ENCODE measurements at places on chromosomes 4 and X.
A peak's percentile ranks its signal among the peaks of the same experiment; 100 is the strongest.

DNA sequence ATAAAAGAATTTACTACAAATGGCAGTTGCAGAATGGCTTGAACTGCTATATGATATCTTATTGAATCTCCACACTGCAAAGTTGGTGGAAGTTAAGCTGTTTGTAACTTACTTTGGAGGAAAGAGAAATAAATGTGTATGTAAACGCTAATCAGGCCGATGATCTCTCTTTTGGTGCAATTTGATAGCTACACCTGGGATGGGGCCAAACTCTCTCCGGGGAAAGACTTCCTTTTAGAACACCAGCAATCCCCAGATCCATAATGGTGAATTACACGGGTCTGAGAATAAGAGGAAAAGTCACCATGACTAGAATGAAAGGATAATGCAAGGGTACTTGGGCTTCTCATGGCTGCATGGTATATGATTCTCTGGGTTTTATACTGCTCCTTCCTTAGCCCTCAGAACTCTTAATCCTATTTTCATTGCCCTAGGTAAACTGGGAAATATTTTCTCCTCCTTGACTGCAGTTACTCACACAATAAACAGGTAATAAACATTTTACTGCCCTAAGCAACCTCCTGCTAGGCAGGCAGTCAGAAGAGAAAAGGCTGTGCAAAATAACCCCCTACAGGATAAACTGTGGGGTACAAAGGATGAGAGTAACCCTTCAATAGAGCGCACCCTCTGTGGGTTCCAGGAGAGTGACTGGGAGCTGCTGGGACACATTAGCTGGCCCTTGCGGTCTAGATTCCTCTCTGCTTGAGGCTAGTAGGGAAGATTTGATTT, 109.3 kb downstream of the MGST2 start:
- DNase-seq, result no peak

DNA sequence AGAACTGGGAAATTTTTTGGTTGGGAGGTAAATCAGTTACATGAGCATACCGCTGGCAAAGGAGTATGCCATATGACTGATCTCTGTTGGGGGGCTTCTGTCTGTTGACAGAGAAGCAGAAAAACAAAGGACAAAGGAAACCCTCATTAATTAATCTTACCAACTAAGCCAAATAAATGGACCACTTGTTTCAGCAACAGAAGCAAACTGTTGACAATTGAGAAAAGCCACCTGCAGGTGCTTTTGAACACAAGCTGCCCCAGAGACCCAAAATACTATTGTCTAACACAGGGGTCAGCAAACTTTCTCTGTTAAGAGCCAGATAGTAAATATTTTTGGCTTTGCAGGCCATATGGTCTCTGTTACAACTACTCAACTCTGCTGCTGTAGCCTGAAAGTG, 7.0 kb upstream of the FRYL start:
- no peak for DNase-seq

- no peak for DNase-seq
Observed at GRCh38 chr4:4502694-4503311, 39.0 kb downstream of the STX18 start.

GRCh38 chrX:78957768-78958130, 12.6 kb downstream of the P2RY10 start:
- DNase-seq, result no peak

DNA sequence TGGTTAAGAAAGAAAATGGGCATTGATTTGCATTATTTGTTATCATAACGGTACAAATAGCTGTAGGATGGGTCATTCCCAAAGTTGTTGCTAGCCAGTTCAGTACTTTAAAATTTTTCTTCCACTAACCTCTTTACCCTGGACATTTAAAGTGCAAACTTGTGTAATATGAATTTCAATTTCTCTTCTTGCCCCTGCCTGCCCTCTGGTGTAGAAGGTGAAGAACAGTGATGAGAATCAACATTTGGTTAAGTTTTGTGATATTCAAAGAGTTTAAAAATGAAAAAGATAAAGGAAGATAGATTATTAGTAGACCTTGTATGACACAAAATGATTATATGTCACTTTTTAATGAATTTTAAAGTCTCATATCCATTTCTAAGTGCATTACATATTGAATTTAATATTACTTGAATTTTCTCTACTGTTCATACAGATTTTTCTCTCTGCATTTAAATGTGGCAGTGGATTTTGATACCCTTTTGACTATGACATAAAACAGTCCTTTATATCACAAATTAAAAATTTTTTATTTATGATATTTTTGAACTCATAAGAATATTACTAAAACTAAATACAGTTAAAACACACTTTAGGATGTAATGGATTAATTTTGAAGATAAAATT, 337.7 kb downstream of the BMPR1B start:
- no peak for DNase-seq

- DNase-seq, result no peak
Observed at GRCh38 chr4:27574743-27575142, 714.1 kb downstream of the STIM2 start.

- no peak for DNase-seq
Observed at GRCh38 chrX:64389489-64389888, 5.8 kb downstream of the MTMR8 start.

GRCh38 chr4:88002786-88003185, 4.6 kb upstream of the PKD2 start:
- DNase-seq, result no peak

DNA sequence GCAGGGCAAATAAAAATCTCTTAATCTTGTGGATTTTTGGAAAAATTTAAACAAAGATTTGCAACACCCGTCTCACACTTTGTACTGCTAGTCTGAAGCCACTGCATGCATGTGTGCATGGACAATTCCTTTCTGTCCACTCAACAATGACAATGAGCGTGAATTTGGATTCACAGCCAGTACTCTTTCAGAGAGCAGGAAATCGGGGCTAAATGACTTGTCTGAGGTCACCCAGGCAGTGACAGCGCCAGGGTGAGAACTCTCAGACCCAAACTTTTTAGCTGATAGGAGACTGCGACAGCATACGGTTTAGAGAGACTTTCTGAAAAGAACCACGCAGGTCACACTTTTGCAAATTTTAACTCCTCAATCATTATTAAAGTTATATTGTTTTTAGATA, 90.9 kb downstream of the ZNF827 start:
- no peak for DNase-seq

DNA sequence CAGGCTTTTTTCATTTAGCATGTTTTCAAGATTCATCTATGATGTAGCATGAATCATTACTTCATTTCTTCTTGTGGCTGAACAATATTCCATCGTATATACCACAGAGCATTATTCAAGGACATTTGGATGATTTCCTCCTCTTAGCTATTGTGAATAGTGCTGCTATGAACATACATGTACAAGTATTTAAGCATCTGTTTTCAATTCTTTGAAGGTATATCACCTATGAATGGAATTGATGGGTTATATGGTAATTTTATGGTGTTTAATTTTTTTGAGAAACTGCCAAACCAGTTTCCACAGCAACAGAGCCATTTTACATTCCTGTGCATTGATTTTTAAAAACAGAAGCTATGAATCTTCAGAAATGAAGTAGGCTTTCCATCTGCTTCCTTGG, 36.1 kb upstream of the WDR19 start:
- DNase-seq, result no peak

DNA sequence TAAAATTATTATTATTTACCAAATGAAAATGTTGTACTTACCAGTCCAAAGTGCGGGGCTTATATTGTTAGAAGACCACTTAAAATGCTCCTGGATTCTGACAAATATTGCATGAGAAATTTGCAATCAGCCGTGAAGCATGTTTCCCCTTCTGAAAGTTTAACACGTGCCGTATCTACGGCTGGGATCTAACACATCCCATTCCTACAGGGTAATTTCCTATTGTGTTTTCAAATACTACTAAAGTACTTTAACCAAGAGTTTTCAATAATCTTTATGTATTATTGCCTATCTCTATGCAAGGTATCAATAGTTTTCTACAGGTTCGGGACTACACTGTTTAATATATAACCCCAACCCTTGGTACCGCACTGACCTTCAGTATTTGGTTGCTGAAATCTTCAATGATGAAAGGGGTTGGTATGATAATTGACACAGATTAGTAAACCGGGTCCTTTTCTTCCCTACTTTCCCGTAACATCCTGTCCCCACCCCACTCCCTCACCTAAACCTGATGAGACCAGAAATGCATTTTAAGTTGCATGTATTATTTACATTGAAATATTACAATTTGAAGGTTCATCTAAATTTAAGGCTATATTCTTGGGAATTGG, 795 bp upstream of the BRWD3 start:
- no peak for DNase-seq

DNA sequence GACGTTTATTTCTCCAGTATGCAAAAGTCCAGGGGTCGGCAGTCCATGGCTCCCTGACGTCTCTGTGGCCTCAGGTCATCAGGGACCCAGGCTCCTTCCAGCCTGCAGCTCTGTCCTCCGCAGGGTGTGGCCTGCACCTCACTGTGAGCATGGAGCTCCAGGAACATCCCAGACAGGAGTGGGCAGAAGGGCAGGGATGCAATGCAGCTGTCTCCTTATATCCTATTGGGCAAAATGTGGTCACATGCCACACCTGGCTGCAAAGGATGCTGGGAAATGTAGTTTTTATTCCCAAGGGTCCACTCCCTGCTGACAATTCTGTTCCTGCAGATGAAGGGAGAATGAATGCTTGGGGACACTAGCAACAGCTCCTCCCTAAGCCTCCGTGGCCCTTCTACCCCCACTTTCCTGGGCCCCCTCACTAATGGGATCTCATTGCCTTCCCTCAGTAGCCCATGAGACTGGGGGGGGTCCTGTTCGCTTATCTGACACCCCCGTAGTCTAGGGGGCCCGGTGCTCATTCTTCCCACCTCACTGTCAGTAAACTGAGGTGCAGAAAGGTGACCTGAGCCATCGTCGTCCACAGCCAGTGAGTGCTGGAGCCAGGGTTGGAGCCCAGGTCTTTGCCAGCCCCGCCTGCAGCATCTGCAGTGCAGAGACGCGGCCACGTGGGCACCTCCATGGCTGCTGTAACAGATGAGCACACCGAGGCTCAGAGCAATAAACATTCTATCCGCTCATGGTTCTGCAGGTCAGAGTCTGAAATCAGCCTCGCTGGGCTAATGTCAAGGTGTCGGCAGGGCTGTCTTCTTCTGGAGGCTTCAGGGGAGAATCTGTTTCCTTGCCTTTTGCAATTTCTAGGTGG, 5.9 kb upstream of the GRPEL1 start:
- DNase-seq, result no peak

GRCh38 chr4:76630741-76631140, 195.7 kb downstream of the SHROOM3 start:
- DNase-seq, result no peak

DNA sequence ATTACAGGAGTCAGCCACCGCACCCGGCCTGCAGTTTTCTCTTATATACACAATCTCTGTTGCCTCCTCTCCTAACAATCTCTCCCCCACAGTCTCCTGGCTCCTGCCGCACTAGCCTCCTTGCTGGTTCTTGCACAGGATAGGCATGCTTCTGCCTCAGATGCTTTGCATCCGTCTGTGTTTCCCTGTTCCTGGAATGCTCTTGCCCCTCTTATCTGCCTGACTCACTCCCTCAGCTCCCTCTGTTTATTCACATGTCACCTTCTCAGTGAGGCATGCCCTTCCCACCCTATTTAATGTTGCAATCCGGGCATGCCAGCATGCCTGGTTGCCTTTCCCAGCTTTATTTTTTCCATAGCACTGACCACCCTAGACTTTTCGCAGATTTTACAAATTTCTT, 161.9 kb downstream of the PHF8 start:
- DNase-seq, result peak; percentile 29

GRCh38 chrX:12439416-12439815, 301.1 kb downstream of the FRMPD4 start:
- no peak for DNase-seq

- no peak for DNase-seq
Observed at GRCh38 chr4:185524888-185525863, 10.1 kb downstream of the PDLIM3 start.

- no peak for DNase-seq
Observed at GRCh38 chr4:106971636-106972035, 64.5 kb downstream of the DKK2 start.

DNA sequence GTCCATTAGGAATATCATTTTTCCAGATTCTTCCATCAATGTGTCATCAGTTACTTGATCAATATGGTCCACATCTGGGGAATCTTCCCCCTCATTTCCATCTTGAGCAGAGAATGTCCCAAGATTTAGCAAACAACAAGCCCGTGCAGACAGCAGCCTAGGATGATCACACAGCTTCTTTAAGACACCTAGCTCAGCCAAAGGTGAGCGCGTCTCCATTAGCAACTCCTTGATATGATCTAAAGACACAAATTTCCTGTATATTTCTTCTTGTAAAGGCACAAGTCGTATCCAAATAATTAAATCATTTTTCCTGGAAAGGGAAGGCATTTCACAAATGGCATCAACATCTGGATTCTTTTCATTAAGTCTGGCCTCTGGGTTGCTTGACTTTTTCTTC, 25.8 kb downstream of the PIN4 start:
- no peak for DNase-seq

DNA sequence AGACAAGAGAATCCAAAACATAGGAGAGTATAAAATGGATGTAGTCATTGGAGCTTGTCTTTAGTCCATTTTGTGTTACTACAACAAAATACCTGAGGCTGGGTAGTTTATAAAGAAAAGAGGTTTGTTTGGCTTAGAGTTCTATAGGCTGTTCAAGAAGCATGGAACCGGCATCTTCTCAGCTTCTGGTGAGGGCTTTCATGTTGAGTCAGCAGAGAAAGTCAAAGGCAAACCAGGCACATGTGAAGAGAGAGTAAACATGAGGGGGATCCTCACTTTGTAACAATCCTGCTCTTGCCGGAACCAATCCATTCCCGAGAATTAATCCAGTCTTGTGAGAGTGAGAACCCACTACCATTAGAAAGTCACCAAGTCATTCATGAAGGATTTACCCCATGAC, 8.1 kb upstream of the HCCS start:
- no peak for DNase-seq

DNA sequence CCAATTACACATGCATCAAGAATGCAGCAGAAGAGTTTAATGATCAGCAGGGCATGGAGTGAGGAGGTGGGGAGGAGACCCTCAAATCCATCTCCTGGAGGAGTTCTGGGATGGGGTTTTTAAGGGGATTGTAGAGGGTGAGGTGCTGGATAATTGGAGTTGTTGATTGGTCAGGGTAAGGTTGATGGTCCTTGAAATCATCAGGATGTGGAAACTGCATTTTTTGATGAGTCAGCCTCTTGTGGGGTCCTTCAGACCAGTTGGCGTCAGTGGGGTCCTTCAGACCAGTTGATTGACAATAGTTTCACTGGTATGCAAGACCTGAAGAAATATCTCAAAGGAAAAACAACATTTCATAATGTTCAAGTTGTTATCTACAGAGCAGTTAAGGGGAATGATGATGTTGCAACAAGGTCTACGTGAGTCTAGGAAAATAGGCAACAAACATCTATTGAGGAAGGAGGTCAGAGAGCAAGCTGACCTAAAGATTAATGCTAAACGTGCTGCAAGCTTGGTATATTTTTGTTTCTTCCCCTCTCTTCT, 88.3 kb downstream of the NRK start:
- no peak for DNase-seq

Data from HS-27A (cell line).